HFF-Myc (cell line): ENCODE measurements at places on chromosomes 4 and X.

DNA sequence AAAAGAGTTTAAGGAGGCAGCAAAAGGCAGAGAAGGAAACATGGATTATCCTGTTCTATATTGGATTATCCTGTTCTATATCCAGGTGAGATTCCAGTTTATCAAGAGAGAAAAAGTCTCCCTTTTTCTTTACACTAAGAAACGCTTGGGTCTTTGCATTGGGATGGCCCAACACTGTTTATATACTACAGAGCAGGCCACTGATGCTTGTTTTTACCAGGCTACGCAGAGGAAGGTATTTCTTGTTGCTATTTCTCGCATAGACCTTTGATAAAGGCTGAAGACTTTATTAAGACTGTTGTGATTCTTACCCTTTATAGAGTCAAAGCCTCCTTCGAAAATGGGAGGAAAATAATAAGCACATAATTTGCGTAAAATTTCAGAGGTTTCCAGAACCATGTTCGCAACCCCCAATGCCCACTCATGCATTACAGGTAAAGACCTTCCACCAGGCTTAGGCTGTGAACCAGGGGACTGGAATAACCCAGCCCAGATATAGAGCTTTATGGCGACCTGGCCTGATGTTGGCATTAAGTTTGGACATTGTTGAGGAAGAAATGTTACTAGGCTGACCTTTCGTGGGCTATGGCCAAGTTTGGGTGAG is 218.3 kb downstream of the PTTG2 start:
- DNase-seq, result no peak

- no peak for DNase-seq
Observed at GRCh38 chrX:130330146-130330545, 9.6 kb upstream of the SLC25A14 start.

DNA sequence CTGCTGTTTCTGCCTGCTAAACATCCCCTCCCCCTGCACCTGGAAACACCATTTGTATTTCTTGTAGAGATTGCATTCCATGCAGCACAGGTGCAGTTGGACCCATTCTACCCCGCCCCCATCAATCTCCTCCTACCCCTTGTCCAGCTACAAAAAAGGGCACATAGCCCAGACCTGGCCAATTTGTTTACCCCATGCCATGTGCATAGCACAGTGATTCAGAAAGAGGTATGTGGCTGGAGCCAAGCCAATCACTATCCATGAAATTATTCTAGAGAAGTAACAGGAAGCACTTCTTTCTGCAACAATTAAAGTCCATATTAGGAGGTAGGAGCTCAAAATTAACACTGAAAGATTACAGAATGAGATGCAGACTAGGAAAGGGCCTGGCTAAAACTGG is 20.2 kb upstream of the TMEM184C start:
- peak; percentile 85 for DNase-seq

DNA sequence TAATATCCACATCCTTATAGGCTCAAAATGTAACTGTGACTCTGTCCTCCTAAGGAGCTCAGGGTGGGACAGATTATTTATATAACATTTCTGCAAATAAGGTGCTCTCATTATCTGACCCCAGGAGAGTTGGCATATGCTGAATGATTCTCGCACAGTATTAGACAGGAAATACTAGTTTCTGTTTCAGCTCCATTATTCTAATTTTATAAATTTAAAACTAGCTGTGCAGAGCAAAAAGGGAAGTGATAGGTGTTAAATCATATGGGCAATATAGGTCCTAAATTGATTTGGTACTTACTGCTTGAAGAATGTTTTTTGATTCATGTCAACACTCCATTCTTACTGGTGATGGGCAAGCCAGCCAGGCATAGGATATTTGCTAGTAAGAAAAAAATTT is 141.5 kb downstream of the GLRA2 start:
- DNase-seq, result no peak

- no peak for DNase-seq
Observed at GRCh38 chr4:53016099-53016820, 154.1 kb downstream of the RASL11B start.

DNA sequence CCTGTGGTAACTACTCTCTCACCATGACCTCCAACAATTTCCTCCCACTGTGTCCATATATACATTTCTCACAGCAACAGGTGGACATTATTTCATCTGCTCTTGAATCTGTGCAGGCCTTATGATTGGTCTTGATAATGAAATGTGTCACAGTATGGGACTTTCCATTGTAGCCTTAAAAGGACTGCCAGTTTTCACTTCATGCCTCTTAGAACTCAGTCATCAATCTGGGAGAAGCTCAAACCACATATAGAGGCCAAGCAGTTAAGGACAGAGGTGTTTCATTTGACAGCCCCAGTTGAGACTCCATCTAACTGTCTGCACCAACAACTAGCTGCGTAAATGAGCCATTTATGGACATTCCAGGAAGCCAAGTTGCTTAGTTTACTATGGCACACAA is 1534.8 kb downstream of the ARAP2 start:
- DNase-seq, result no peak

- no peak for DNase-seq
Observed at GRCh38 chrX:69207216-69207615, 42.0 kb upstream of the PJA1 start.

DNA sequence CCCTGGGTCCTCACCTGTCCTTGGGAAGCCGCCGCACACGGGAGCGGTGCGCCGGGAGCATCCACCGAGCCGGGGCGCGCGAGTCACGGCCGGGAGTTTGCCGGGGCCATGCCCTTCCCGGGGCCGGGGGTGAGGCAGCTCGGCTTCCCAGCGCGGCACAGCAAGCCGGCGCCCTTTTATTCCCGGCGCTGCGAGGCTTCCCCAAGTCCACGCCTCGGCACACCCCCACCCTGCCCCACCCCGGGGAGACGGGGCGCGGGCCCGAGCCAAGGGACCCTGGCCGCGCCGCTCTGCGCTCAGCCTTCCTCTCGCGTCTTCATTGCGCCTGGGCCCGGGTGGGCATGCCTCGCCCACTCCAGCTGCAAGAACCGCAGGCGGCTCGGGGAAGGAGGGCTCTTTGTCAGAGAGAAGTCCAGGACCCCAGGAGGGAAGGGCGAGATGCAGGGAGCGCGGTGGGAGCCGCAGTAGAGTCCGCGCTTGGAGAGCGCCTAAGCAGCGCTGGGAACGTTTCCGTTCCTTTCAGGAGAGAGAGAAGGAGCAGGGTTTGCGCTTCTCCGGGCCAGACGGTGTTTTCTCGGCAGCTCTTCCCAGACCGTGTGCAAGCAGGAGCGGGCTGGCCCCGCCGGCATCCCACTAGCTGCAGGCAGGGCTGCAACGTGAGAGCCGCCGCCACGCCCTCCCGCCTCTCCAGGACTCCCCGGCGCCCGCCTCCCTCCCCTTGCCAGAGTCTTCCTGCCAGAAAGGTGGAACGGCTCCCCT is at the start of gene MXRA5:
Gene MXRA5 (minus strand): TSS at position 152 of the 759 bp plus-strand sequence. CDS start 2,819 bp downstream, outside the sequence.
- DNase-seq, result no peak

GRCh38 chr4:2829933-2830451 is 13.7 kb upstream of the ADD1 start:
- DNase-seq, result no peak

GRCh38 chrX:2351999-2352995 is 148.5 kb downstream of the DHRSX start:
- peak; percentile 92 for DNase-seq

- no peak for DNase-seq
Observed at GRCh38 chrX:39582091-39582490, 515.7 kb downstream of the BCOR start.

DNA sequence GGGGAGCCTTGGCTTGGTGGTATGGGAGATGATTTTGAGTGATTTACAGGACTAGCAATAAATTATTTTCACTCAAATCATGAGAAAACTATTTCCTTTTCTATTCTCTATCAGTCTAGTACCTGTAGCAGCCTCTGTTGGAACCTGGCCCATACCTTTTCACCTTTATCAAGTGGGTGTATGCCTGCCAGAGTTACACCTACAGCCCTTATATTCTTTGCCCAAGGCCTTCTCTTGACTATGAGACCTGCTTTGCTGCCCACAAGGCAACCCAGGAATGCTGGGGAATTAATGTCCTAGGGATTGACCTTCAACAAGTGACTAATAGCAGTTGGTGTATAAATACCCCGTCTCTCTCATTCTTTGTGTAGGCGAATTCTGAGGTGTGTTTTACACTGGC is 20.0 kb upstream of the LEF1 start:
- no peak for DNase-seq

GRCh38 chrX:101745046-101745445 is 85.4 kb upstream of the ARMCX2 start:
- no peak for DNase-seq

DNA sequence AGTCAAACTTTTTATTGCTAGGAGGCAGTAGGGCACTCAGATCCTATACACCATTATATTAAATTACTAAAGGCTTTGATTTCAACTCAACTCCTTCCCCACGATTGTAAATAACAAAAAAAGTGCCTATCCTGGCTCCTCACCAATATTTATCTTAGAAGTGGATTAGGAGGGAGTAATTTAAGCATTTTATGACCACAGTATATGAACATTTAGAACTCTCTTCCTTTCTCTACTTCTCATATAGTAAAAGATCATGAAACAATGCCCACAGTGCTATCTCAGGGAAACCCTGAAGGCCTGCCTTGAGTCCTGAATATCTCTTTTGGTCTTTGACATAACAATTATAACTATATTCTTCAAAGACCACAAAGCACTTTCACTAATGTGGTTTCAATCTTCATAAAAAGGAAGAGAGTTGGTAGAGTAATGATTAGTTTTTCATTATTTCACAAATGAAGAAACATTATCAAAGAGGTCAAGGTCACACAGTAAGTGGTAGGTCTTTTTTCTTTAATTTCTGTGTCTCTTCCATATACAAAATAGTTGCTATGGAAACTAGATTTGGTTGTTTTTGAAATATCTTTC is 29.1 kb upstream of the ADH1C start:
- no peak for DNase-seq

DNA sequence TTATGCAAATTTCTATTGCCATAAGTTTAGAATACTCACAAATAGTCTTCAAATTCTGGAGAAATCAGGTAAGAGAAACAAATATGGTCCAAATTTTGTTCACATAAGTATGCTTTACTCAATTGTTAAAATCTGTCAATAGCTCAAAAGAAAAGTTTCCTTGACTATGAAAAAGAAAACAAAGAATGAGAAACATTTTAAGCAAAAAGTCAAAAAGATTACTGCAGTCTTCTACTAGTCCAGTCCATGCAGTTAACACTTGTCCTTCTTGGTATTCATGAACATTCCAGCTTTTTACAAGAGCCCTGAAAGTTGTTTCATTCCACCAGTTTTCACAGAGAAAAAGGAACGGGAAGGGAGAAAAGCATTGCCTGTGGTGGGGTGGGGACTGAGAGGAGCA is 54.7 kb upstream of the ZXDA start:
- no peak for DNase-seq

DNA sequence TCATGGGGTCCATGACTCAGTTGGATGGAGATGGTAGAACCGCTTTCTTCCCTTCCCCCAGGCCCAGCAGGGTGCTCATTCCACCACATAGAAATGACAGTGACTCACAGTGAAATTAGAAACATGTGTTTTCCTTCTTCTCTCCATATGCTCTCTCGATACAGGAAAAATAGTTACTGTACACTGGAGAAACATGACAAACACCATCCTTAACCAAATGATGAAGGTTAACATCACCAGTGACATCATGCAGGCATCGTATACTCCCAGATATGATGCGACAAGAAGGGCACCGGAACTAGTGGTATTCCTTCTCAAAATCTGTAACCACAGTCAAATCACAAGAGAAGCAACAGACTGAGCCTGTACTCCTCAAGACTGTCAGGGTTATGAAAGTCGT is 11.7 kb upstream of the RAB40A start:
- peak; percentile 66 for DNase-seq

- no peak for DNase-seq
Observed at GRCh38 chrX:73847991-73848390, 285.0 kb downstream of the CHIC1 start.

GRCh38 chr4:117773064-117773936 is 261.0 kb upstream of the NDST3 start:
- no peak for DNase-seq

GRCh38 chr4:105556206-105556605 is 3.8 kb downstream of the ARHGEF38 start:
- no peak for DNase-seq

DNA sequence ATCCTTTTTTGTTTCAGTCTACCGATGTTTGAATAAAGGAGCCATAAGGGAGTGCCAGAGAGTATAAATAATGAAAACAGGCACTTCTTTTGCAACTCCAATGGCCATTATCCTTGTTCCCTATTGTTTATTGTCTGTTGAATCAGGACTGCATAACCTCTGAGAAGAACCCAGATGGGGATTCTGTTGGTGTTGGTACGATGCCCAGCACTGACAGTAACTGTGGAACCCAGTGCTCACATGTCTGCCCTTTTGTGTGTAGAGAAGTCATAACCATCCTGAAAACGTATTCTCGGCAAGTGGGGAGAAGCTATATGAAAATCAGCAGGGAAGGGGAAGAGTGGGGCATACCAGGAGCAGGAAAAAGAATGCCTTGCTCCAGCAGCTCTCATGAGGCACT is 195.1 kb upstream of the EDNRA start:
- DNase-seq, result no peak

- DNase-seq, result peak; percentile 47
Observed at GRCh38 chr4:168710353-168710946, 213.6 kb downstream of the PALLD start.

DNA sequence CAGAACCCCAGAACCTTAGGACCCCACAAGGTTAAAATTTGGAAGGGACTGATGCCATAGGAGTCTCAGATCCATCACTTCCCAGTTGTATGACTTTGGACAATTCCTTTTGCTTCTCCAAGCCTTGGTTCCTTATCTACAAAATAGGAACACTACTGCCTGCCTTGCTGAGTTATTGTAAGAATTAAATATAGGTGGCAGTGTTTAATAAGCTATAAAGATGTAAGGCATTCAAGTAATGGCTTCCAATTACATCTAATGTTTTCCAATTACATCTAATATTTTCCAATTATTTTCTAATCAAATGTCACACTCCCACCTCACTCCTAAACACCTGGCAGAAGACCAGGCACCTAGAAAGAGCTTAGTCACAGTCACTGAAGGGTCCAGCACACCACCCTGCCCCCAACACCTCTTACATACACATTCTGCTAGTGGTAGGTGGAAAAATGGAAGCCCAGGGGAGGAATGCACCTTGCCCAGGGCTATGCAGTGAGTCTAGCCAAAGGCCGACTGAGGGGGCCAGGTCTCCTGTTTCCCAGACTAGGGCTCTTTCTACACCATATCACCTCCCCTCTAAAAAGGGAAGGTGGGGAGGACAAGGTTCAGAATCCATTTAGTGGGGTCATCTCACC is 24.5 kb upstream of the KDM5C start:
- no peak for DNase-seq
